ENCODE measurements at places on chromosomes 3 and 15.

DNA sequence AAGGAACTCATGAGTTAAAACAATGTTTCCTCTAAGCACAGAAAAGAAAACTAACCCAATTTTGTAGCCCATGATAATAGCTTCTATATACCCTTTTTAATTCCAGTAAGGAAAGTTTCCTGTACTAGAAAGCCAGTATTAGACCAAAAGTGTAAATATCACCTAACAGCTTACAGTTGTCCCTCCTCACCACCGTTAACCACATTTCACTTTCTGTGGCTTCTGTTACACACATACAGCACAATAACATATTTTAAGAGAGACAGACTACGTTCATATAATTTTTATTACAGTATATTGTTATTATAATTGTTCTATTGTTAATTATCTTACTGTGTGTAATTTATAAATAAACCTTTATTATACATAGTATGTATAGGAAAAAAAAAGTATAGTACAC lies 74.1 kb downstream of the ZNF280D start:
- no peak for DNase-seq

DNA sequence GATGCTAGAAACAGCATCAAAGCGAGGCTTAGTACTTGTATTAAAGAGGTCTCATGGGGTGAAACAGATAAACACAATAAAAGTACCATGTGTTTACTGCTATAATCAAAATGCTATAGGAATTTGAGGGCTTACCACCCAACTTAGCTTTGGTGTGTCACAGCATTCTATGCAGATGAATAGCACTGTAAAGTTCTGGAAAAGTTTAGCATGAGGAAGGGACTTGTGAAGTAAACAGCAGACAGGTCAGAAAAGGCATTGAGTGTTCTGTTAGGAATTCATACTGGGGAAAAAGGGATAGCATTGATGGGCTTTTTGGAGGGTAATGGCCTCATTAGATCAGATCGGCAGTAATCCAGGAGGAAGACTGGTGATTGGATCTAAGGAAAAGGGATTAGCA lies 505.3 kb downstream of the NLGN1 start:
- no peak for DNase-seq

DNA sequence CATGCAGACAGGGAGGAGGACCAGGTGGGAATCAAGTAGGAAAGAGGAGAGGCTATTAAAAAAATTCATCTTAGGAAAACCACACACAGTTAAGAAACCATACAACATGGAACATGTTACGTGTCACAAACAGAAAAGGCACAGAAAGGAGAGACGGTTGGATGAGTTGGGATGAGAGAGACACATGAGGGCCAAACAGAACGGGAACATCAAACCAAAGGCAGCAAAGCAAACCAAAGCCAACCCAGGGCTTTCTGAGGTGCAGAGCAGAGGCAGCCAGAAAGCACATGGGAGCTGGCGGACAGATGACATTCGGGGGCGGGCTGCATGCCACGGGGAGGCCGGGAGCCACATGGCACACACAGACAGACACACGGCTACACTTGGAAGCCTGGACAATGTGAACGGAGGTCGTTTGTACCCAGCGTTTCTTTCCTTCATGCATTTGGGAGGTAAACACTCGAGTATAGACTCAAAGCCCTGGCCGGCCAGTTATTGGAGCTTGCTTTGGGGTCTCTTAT lies 8.6 kb upstream of the SEC13 start:
- no peak for DNase-seq

- no peak for DNase-seq
These were observed 616.0 kb upstream of the NAALADL2 start for GRCh38 chr3:174243171-174243570.

- DNase-seq = no peak
These were observed 86.0 kb downstream of the IQCH start for GRCh38 chr15:67340630-67341029.

DNA sequence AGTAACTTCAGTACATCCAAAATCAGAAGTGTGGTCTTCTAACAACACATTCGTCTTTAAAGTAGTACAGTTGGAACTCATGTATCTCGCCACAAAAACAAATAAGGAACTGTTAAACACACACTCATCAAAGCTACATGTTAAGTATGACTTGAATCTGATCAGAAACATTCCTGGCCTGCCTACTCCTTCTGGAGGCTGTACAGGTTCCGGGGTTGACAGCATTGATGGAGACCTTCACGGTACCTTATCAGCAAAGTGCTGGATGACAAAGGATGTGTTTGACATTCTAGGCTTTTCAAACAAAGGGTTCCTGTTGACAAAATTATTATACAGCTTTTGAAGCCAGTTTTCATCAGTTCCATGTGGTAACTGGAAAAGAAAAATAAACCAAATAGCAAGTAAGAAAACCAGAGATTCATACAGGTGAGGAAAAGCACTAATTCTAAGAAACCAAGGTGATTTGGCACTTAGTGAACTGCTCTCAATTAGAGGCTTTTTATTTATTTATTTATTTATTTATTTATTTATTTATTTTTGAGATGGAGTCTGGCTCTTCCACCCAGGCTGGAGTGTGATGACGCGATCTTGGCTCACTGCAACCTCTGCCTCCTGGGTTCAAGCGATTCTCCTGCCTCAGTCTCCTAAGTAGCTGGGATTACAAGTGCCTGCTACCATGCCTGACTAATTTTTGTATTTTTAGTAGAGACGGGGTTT lies 44.3 kb downstream of the MYO5C start:
- DNase-seq = peak; percentile 91

- peak; percentile 88 for DNase-seq
These were observed 1037.2 kb downstream of the IGSF11 start for GRCh38 chr3:117997201-117998049.

- DNase-seq = no peak
These were observed 45.4 kb upstream of the SMAD3 start for GRCh38 chr15:67019884-67020520.

DNA sequence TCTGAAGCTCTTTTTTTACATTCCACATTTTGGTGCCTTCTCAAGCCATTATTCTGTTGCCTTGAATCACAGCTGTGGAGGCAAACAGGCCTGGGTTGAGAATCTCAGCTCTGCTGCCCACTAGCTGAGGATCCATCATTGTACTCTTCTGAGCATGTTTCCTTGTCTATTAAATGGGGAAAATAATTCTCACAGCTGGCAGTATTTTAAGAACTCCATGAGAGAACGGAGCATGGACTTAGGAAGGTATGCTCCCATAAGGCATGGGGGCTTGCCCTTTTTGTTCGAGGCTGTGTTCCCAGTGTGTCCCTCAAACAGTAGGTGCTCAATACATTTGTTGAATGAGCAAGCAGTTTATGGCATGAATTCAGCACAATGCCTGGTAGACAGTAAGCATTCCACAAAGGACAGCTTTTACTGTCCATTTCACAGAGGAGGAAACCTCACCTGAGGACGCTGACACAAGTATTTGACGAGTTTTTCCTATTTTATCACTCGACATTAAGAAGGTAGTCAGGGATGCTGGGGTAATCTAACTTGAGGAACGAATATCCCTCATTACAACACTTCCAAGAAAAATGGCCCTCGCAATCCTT lies 2.1 kb upstream of the PTPRG start:
- DNase-seq = no peak

GRCh38 chr15:80210611-80211573 lies 41.1 kb downstream of the CTXND1 start:
- DNase-seq = no peak

DNA sequence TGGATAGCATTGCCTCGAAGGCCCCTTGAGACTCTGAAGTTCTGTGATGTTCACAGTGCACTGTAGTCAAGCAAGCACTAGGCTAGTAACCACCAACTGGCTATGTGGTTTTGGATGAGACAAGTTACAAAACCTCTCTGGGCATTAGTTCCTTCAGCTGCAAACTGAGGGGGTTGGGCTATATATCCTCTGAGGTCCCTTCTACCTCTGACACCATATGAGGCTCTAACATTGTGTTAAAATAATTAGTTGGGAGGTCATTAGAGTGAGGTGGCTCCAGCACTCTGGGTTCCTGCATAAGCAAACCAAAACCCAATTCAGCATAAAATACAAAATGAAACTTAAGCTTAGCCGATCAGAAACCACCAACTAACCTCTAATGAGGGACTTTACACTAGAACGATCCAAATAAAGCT lies 209.5 kb upstream of the LRRN1 start:
- DNase-seq = no peak

DNA sequence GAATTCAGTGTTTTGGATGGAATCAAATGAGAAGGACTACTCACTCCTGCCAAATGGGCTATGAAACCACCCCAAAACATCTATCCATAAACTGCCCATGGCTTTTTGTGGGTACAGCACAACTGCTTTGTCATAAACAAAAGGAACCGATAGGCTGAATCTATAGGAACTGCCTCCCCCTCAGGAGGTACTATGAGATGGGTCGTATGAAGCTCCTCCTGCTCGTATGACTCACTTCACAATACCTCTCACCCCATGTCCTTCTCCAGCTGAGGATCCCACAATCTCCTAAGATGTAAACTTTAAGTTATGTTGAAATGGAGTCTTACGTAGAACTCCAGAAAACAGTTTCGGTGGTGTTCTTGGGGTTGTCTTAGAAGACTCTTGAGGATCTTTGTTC lies 129.9 kb upstream of the SAMMSON start:
- peak; percentile 4 for DNase-seq

DNA sequence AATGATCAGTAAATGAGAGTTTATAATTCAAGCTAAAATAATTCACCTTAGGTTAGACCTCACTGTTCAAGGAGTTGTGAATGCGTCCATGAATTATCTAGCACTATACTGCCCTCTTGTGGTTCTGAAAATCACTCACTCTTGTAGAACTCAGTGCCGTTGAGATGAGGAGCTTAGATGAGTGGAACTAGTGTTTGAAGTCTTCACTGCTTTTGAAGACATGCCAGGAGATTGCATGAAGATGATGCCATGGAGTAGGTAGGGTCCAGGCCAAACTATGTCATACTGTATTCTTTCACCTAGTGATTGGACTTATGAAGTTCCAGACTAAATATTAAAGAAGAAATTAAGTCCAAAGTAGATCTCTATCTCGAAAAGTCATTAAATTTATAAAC lies 28.8 kb downstream of the LYSMD4 start:
- peak; percentile 84 for DNase-seq

- peak; percentile 63 for DNase-seq
These were observed 2.3 kb upstream of the TLE3 start for GRCh38 chr15:70099967-70100473.

DNA sequence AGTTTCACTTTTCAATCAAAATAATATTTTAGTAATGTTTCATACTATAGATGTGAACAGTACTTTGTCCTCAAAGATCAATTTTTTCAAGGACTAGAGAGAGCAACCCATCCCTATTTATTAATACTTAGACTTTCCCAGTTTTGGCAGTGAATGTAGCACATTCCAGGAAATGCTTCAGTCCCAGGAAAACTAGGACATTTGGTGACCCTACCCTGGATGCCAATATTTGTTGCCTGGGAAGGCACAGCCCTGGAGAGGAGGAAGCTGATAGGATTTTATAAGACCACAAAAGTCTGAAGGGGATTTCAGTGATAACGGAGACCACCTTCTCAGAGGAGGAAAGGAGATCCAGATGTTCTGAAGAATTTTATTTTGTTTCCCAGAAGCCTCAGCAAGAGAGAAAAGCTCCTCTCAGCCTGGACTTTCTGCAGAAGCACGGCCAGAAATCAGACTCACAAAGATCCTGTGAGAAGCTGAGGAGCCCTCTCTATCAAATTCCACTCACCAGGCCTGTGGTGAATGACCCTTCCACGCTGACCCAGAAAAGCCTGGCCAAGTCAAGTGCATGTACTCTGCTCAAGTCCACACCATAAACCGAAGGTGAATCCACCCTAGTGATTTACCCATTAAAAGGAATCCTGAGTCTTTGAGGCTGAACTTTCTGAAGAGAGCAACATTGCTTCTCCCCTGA lies 87.7 kb upstream of the ABHD17C start:
- no peak for DNase-seq

DNA sequence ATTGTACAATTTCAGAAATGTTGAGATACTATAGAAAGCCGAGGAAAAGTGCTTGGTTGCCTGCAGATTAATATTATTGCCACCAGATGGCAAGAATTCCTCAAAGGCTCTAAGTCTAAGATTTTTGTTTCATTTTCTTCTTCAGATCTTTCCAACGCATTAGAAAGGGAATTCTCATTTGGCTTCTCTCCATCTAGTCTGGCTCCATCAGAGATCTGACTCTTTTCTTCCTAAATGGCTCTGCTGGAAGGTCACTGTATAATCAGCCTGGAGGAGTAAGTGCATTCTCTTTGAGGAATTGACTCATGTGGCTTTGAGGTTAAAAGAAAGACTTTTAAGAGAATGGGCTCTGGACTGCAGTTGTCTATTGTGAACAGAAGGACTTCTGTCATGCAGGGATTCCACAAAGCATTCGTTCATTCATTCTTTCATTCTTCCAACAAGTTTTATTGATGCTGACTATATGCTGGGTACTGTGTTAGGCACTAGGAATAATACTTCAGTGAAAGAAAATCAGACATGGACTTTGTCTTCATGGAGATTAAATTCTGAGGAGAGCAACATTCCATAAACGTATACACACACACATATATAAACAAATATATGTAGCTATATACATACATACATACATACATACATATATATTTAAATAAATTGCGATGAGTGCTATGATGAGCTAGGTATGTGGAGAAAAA lies 55.3 kb downstream of the SLC28A2 start:
- peak; percentile 42 for DNase-seq

DNA sequence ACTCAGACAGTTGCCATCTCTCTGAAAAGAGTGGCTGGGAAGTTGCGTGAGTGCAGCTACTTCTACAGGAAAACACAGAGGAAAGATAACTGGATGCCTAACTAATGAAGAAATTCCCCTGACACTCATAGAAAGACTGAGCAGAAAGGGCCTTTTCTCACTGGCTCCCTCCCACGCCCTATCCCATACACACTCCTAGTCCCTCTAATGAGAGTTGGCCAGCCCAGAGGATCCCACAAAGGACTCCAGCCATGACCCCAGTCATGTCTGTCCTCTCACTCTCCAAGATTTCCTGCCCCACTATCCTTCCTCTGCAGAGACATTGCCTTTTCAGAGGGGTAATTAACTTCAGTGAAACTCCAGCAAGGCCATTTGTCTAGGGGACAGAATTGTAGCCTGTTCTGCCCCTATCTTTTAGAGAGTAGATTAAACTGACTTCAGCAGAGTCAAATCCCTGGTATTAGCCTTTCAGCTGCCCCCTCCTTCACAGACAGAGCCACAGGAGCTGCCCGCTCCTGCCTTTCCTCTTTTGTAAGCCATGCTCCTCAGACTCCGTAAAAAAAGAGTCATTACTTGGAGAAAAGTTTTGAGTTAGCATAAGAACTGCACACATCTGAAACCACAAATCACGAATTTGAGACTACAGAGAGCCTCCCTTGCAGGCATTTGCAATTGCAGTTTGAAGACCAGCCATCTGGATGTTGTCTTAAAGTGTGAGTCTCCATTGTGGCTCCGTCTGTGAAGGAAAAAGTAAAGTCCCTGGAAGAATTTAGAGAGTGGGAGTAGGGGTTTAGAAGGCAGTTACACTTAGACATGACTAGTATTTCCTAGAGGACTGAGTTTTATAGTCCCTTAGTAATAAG lies 129.1 kb upstream of the SEMA6D start:
- DNase-seq = no peak

- no peak for DNase-seq
These were observed 131.2 kb downstream of the CTNNB1 start for GRCh38 chr3:41330465-41330864.

Measured in DMS53 (cell line).